ENCODE measurements at places on chromosomes 5 and 9.

GRCh38 chr5:91864962-91865361, 481.8 kb upstream of the ARRDC3 start:
- no peak for DNase-seq

- DNase-seq: no peak
Observed at GRCh38 chr5:139686706-139687441, 38.7 kb downstream of the CXXC5 start.

GRCh38 chr5:138542180-138542955, 668 bp downstream of the ETF1 start:
- DNase-seq: peak; percentile 8

- no peak for DNase-seq
Observed at GRCh38 chr9:94507531-94508258, 47.2 kb upstream of the PCAT7 start.

DNA sequence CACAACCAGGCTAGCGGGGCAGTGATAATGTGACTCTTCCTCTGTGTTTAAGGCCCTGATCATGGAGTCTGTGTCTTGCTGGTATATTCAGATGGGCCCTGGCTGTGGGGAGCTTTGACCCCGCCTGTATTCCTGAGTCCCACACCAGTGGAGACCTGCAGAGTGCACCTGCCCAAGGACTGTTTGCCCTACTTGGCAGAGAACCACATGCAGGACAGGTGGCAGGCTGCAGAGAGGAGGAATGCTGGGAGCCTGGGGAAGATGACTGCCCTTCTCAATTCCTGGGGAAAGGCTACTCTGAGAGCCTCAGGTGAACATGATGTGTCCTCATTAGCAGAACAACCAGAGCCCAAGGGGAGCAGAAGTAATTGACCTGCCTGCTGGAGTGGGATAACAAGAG, 36.2 kb downstream of the IARS1 start:
- DNase-seq: no peak

DNA sequence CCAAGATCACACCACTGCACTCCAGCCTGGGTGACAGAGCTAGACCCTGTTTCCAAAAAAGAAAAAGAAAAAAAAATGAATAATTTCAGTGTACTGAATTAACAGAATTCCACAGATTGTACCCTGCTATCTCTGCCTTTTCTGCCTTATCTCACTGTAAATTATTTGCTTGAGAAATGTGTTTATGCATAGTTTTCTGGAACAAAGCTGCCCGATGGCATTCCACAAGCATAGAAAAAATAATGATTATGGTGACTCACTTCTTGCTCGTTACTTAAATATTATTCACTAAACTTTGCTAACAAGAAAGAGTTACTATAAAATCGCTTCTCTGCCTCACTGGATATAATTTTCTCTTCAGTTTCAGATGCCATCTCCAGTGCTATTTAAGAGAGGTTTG, 88.7 kb upstream of the FAM169A start:
- DNase-seq: no peak

GRCh38 chr9:72726947-72727346, 205.5 kb downstream of the TMC1 start:
- no peak for DNase-seq

DNA sequence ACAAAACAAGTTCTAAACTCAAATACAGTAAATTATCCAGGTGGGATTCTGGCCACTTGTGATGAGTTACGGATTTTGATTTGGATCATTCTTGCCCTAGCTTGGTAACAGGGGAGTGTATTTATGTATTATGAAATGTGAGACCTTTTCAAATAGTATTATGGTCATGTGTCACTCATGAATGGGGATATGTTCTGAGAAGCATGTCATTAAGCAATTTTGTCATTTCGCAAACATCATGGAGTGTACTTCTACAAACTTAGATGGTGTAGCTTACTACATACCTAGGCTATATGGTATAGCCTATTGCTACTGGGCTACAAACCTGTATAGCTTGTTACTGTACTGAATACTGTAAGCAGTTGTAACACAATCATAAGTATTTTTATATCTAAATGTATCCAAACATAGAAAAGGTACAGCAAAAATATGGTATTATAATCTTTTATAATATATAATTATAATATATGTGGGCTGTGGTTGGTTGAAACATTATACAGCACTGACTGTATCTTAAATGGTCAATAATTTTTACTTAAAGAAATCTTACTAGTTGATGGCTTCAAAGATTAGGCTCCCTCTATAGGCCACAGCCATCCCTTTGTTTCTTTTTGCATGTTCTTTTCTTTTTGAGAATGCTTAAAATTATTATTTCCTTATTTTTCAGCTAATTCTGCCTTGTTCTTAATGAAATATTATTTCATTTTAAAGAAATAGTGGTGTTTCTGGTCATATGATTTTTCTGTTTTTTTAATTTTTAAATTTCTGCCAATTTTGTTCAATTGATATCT, 128.4 kb downstream of the MAST4 start:
- DNase-seq: no peak

DNA sequence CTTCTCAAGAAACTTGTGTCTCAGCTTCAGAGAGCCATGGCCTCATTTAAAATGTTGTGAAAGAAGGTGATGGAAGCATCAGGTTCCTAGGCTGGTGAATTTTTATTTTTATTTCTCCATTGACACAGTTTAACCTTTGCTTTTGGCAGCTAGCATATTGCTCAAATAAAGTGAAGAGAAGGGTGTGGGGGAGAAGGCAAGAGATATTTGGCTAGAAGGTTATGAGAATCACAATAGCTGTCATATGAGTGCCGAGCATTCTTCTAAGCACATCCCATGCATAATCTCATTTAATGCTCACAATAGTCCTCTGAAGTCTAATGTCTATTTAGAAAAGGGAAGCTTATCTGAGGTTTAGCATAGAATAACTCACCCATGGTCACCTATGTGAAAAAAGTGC, 43.1 kb downstream of the GRIA1 start:
- DNase-seq: no peak

GRCh38 chr9:129275626-129276247, 97.7 kb upstream of the IER5L start:
- DNase-seq: no peak

DNA sequence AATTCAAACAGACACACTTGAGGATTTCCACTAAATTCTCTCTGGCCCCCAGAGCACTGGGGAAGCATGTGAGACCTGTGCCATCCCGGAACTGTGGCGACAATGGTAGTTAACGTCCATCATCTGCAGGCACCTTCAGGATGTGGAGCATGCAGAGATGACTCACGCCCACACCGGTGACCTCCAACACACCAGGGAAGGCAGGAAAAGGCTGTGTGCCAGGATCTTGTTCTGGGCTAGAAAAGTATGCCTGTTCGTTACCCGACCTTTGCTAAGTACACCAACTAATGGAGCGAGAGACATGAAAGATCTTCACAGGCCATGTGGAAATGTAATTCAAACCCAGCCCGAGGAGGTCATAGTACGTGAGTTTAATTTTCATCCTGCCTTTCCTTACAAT, 208.8 kb downstream of the MELK start:
- DNase-seq: no peak

- no peak for DNase-seq
Observed at GRCh38 chr5:61974680-61975079, 331.3 kb upstream of the KIF2A start.

DNA sequence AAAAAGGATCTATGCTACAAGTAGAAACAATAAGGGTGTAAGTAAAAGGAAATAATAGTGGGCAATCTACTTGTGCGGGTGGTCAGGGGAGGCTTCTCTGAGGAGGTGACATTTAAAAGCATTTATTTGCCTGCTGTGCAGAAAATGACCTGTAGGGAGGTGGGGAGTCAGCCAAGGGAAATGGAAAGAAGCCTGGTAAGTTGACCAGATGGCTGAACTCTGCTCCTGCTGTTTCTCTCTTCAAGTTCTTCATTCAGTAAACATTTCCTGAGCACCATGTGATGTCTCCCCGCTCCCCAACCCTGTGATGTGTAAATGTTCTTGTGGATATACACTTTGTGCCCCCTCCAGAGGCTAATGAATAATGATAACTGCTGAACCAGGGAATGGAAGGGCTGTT, 9.9 kb upstream of the SPIN1 start:
- DNase-seq: no peak

DNA sequence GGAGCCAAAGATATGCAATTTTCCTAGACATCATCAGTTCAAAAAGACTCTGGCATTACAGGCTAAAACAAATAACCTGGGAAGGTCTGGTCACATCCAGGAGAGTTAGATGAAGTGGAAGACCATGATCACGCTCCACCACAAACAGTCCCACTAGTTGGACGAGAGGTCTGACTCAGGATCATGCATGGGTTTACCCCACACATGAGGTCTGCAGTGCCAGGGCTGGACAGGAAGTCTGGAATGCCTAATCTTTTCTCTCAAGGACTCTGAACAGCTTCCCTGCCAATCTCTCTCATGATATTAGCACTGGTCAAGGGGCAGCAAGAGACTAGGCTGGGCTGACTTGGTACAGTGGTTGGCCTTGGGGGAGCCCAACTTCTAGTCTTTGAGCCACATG, 7.1 kb downstream of the PRUNE2 start:
- no peak for DNase-seq

DNA sequence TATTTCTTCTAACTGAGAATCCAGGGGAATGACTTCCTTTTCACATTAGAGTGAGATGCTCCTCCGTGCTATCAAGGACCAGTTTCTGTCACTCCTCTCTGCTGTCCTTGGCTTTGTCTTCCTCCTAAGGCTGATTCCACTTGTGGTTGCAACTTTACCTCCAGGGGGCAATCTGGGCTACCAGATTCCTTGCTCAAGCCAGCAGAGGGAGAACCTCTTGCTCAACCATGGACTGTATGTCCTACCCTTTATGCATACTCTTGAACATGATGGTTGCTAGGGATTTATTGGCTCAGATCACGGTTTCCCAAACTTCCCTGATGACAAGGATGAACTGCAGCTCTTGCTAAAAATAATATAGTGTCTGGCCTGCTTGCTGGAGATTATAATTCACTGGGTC, 24.0 kb downstream of the NNT start:
- DNase-seq: no peak

- no peak for DNase-seq
Observed at GRCh38 chr9:127652733-127653132, 40.7 kb downstream of the STXBP1 start.

DNA sequence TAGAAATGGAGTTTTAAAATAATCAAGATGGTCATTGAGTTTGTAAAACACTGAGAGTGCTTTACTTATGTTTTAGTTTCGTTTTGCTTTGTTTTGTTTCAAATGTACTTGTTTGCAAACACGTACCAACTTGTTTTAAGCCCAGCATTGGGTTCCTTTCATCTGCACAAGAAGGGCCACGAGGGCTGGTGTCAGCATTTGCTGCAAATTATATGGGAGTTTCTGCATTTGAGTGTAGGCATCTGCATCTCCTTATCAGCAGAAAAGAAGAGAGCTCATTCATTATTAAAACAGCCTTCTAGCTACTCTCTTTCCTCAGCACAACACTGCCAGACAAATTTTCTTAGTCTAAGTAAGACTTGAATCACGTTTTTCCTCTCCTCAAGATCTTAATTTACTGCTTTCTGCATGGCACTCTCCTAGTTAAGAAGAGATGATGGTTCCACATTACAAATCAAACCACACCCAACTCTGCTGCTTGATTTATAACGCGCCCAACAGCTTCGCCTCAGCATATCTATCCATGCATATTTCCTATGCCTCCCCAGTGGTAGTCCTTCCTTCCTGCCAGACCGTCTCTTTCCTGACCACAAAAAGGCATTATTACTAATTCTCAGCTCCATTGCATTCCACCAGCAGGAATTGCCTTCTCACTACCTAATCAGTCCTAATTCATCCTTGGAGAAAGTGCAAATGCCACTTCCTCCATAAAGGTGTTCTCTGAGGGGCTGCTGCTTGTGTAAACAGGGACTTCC, 95.2 kb upstream of the CAST start:
- no peak for DNase-seq

DNA sequence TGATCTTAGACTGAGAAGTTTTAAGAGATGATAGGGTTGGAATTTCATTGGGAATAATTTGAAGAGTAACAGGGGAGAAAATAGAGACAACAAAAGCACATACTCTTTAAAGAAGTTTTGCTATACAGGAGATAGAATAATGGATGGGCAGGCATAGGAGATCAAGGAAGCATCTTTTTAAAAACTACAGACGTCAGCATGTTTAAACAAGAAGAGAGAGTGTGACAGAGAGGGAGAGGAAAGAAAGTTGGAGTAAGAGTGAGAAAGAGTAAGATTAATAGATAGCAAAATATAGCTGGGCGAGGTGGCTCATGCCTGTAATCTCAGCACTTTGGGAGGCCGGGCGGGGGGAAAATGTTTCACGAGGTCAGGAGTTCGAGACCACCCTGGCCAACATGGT, 5.3 kb upstream of the LVRN start:
- no peak for DNase-seq
